ENCODE measurements at places on chromosomes 6 and 20.

DNA sequence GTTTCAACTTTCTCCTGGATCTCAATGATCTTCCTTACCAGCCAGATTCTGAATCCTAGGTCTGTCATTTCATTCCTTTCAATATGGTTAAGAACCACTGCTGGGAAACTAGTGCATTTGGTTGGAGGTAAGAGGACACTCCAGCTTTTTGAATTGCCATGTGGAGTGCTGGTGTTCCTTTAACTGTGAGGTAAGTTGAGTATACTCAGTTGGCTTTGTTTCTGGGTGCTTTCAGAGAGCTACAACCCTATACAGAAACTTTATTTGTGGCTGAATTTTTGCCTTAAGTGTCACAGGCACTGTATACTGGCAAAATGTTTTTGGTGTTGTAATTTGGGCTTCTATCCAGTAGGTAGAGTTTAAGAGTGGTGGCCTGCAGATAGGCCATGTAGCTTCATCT is 175.8 kb downstream of the TBC1D32 start:
- no peak for DNase-seq

- no peak for DNase-seq
Observed at GRCh38 chr20:21712443-21713059, 7.1 kb downstream of the PAX1 start.

- DNase-seq = no peak
Observed at GRCh38 chr20:49513517-49513916, 31.0 kb upstream of the KCNB1 start.

DNA sequence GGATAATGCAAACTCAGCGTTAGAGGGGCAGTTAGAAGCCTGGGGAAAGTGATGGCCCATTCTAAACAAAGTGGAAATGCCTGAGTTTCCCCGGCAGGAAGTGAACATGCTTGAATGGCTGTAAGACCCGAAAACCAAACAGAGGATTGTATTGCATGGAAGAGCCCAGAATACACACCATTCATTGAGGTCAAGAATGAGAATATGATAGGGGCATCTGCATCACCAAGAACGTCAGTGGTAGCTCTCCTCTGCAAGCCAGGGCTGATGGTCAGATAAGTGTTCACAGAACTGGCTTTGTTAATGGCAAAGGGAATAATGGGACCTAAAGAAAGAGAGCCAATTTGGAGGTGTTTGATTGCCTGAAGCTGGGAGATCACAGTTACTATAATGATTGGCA is 663.4 kb downstream of the KHDRBS2 start:
- DNase-seq = no peak

- DNase-seq = no peak
Observed at GRCh38 chr6:63154535-63154934, 56.7 kb upstream of the FKBP1C start.

DNA sequence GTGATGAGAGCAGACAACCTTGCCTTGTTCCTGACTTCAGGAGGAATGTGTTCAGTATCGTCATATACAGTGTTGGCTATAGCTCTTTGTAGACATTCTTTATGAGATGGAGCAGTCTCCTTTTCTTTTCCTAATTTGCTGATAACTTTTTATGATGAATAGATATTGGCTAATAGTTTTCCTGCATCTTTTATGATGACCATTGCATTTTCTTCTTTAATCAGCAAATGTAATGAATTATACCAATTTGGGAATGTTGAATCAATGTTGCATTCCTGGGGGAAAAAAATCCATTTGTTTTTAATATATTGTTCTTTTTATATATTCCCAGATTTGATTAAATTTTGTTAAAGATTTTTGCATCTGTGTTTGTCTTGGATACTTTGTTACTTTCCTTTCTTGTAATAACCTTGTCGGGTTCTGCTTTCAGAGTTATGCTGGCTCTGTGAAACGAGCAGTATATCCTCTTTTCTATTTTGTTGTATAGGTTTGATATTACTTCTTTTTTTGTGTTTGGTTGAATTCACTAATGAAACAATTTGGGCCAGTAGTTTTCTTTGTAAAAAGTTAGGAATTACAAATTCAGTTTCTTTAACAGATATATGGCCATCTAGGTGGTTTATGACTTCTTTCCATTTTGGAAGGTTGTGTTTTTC is 23.9 kb downstream of the KDM1B start:
- no peak for DNase-seq

- DNase-seq = no peak
Observed at GRCh38 chr20:50670126-50670862, 21.0 kb downstream of the RIPOR3 start.

DNA sequence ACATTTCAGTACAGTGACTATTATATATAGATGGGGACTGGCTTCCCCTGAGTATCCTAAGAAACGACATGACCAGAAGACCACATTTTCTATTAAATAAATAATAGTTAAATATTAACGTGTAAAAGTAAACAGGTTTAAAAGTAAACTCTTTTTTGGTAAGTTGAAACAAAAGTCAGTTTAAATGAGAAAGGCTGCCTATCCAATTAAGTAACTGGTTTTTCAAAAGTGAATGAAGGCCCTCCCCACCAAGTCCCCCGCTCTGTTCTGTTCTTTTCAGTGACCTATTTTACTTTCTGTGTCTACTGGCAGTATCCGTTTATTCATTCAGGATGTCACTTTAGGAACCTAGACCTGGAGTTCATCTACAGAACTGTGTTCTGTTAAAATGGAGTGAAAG is 32.0 kb downstream of the QKI start:
- no peak for DNase-seq

GRCh38 chr6:168367285-168367751 is 47.7 kb upstream of the DACT2 start:
- no peak for DNase-seq

DNA sequence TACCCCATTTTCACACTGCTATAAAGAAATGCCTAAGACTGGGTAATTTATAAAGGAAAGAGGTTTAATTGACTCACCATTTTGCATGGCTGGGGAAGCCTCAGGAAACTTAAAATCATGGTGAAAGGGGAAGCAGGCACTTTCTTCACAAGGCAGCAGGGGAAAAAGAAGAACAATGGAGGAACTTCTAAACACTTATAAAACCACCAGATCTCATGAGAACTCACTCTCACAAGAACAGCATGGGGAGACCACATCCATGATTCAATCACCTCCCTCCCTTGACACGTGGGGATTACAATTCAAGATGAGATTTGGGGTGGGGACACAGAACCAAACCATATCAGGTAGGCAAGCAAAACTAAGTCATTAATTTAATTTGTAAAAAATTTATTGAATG is 343.2 kb downstream of the FRK start:
- DNase-seq = no peak

DNA sequence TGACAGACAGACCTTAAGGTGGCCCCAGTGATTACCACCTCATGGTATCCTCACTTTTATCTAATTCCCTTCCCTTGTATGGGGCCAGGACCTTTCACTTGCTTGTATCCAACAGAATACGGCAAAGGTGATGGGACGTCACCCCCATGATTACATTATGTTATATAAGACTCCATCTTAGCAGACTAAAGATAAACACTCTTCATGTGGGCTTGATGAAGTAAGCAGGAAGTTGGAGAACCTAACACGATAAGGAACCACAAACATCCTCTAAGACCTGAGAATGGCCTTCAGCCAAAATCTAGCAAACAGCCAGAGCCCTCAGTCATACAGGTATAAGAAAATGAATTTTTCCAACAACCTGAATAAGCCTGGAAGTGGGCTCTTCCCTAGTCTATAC is 8.0 kb downstream of the SLC17A3 start:
- DNase-seq = no peak

DNA sequence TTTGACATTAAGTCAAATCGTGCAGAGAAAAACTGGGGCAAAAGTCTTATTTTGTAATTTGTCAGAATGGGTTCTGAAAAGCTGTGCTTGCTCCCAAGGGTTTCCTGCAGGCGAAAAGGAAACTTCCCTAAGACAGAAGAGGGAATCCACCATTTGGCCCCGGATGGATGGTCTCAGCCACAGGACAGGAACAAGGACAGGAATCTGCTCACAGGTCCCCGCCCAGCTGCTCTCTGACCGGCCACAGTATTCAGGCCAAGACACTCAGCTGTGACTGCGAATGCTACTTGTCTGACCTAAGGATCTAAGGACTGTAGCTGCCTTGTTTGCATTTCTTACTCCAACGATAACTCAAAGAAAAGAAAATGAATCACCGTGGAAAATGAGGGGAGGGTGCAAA is 197.0 kb downstream of the BMP7 start:
- no peak for DNase-seq

DNA sequence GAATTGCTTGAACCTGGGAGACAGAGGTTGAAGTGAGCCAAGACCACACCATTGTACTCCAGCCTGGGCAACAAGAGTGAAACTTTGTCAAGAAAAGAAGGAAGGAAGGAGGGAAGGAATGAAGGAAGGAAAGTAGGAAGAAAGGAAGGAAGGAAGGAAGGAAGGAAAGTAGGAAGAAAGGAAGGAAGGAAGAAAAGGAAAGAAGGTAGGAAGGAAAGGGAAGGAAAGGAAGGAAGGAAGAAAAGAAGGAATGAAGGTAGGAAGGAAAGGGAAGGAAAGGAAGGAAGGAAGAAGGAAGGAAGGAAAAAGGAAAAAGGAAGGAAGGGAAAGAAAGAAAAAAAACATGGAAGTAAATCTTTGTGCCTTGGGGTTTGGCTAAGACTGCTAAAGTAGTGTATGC is 11.7 kb downstream of the ULBP1 start:
- no peak for DNase-seq

Data from DMS 273 treated with DMSO at 0.1 percent for 48 hours (cell line).